ENCODE measurements at places on chromosomes 5 and 9.

DNA sequence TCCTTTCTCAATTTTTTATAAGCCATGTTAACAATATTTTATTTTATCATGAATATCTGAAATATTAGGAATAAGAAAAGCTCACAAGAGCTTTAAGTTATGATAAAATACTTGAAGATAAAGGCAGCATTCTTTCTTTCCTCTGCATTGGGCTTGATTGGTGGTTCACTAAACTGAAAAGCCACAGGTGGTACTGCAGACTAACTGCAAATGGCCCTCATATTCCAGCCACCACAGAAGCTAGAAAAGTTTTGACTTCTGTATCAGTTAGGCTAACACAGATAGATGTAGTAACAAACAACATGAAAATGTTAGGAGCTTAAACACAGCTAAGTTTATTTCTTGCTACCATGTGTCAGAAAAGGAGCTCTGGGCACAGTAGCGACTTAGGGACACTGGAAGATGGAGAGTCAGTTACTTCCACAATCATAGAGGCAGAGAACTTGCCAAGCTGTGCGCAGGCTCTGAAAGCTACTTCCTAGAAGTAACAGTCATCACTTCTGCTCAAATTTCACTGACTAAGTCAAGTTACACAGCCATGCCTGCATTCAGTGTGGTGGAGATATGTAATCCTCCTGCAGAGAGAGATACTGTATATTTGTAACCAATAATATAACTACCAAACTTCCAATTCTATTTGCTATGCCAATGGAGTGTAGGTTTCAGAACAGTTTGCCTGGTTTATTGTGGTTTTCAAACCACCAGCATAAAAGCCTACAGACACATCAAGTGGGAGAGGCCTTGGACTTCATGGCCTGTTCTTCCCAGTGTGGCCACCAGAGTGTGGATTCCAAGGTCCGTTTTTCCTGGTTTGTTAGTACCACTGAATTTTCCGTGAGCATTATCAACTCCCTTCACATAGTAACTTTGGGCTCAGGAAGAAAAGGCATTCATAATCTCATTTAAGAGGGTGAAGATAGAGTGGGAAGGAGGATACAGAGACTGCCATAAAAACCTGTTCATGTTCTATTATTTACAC is 268.3 kb downstream of the PJA2 start:
- H3K36me3 ChIP-seq = no peaks in the 10 kb centered on the region
- no peak overlapping the region for H3K4me3 ChIP-seq
- DNase-seq = peak; percentile 6
- H3K27me3 ChIP-seq = no peaks in the 10 kb centered on the region
- H3K4me1 ChIP-seq = no peaks in the 10 kb centered on the region

DNA sequence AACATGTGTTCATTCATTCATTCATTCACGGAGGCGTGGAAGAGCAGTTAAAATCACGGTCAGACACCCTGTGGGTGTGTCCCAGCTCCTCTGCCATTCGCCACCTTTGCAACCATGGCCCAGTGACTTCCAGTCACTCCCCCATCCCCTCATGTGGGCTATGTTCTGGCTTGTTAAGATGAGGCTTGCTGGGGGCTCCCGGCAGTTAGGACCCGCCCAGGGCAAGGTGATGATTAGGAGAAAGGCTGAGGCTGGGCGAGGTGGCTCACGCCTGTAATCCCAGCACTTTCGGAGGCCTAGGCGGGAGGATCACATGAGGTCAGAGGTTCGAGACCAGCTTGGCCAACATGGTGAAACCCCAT is 24.9 kb upstream of the PTGES start:
- peak; percentile 39 for DNase-seq
- H3K4me3 ChIP-seq = no peak overlapping the region
- H3K27me3 ChIP-seq = no peaks in the 10 kb centered on the region
- H3K4me1 ChIP-seq = peaks cover 14% of the 10 kb centered on the region
- H3K27ac ChIP-seq = no peak overlapping the region

GRCh38 chr5:113044776-113045465 is 68.3 kb downstream of the DCP2 start:
- peaks cover 41% of the 10 kb centered on the region for H3K4me1 ChIP-seq
- H3K4me3 ChIP-seq = no peak overlapping the region
- H3K27ac ChIP-seq = no peak overlapping the region
- no peaks in the 10 kb centered on the region for H3K36me3 ChIP-seq
- DNase-seq = no peak

DNA sequence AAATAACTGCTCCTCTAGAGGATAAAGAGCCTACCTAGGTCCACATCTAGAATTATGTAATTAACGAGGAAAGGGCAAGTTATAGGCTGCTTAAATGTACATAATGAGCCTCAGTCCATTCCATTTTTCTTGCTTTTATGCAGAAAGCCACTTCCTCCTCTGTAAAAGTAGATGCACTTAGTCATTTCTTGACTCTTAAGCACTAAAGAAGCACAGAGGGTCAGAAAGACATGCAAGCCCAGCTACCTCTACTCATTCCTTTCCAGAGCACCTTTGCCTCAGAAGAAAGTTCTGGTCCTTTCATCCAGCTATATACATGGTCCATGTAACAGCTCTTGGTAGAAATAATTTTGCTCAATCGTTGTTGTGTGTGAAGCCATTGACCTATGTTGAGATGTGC is 308.0 kb upstream of the NREP start:
- no peak overlapping the region for H3K4me3 ChIP-seq
- no peak overlapping the region for H3K27ac ChIP-seq
- H3K27me3 ChIP-seq = no peaks in the 10 kb centered on the region
- H3K4me1 ChIP-seq = no peaks in the 10 kb centered on the region
- no peak for DNase-seq
- H3K36me3 ChIP-seq = no peaks in the 10 kb centered on the region

GRCh38 chr9:40927260-40927631 is 201.2 kb downstream of the FOXD4L6 start:
- no peaks in the 10 kb centered on the region for H3K36me3 ChIP-seq
- H3K4me1 ChIP-seq = no peaks in the 10 kb centered on the region
- H3K27me3 ChIP-seq = no peaks in the 10 kb centered on the region
- H3K27ac ChIP-seq = no peak overlapping the region

GRCh38 chr5:72525816-72526215 is 18.6 kb upstream of the ZNF366 start:
- no peak for DNase-seq
- no peaks in the 10 kb centered on the region for H3K4me1 ChIP-seq
- H3K27ac ChIP-seq = no peak overlapping the region
- no peak overlapping the region for H3K4me3 ChIP-seq
- H3K27me3 ChIP-seq = no peaks in the 10 kb centered on the region
- no peaks in the 10 kb centered on the region for H3K36me3 ChIP-seq

DNA sequence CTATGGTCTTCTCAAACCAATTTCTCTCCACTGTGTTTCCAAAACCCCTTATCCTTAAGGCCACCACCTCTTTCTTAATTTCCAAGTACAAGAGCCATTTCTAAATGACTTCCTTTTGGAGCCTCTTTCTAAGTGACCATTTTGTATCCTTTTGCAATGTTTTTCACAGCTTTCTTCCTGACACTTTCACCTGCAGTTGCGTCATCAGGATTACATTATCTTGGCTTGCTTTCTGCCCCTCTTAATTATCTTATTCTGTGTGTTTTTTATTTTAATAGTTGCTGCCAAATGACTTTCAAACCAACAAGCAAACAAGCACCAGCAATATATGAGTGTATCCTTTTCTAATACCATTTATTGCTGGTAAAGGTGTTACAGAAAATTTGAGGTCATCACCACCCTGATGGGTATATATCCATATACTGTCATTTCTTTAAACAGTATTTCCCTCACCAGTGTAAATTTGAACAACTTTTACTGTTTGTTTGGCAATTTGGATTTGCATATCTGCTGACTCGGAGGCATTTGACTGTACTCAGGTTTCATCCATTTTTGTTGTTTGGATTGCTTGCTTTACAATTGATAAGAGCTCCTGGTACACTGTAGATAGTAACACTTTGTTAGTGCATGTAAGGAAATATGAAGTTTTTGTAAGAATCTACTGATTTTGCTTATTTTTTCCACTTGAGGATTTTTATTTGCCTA is 5.4 kb upstream of the ANXA1 start:
- DNase-seq = peak; percentile 55
- no peaks in the 10 kb centered on the region for H3K27me3 ChIP-seq
- H3K4me3 ChIP-seq = no peak overlapping the region
- peak overlapping the region; percentile 69 for H3K27ac ChIP-seq
- H3K36me3 ChIP-seq = no peaks in the 10 kb centered on the region

GRCh38 chr5:4142842-4143241 is 547.2 kb downstream of the IRX1 start:
- H3K4me3 ChIP-seq = no peak overlapping the region
- no peaks in the 10 kb centered on the region for H3K27me3 ChIP-seq
- H3K36me3 ChIP-seq = no peaks in the 10 kb centered on the region

- no peak for DNase-seq
- no peak overlapping the region for H3K4me3 ChIP-seq
Observed at GRCh38 chr5:115708819-115709477, 83.1 kb upstream of the TMED7 start.

GRCh38 chr9:128421482-128421996 is 882 bp downstream of the CERCAM start:
- peak overlapping the region; percentile 94 for H3K4me3 ChIP-seq
- H3K4me1 ChIP-seq = peaks cover 15% of the 10 kb centered on the region
- no peaks in the 10 kb centered on the region for H3K27me3 ChIP-seq
- DNase-seq = no peak

GRCh38 chr9:71638627-71639026 is 129.7 kb downstream of the CEMIP2 start:
- H3K27ac ChIP-seq = peak overlapping the region; percentile 71
- no peaks in the 10 kb centered on the region for H3K36me3 ChIP-seq
- peaks cover 3% of the 10 kb centered on the region for H3K4me1 ChIP-seq
- no peak overlapping the region for H3K4me3 ChIP-seq

DNA sequence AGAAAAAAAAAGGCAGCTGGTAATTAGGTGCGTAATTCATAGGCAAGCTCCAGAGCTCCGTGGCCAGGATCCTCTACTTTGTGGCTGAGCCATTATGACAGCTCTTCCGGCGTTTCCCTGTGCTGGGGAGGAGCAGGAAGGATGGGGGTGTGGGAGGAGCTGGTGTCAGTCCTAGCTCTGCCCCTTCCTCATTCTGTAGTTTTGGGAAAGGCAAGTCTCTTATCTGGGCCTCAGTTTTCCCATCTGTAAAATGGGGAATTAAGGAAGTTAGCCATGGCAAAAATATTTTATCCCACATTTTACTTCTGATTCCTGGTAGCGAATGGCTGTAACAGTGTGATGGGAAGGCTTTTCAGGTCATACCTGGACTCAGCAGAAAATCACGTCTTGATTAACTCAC is 81.1 kb downstream of the SEC61B start:
- H3K4me3 ChIP-seq = no peak overlapping the region
- DNase-seq = no peak
- H3K36me3 ChIP-seq = no peaks in the 10 kb centered on the region
- H3K27me3 ChIP-seq = peaks cover 22% of the 10 kb centered on the region
- H3K4me1 ChIP-seq = peaks cover 14% of the 10 kb centered on the region

- no peak for DNase-seq
- H3K27ac ChIP-seq = no peak overlapping the region
- H3K27me3 ChIP-seq = no peaks in the 10 kb centered on the region
- peaks cover 4% of the 10 kb centered on the region for H3K4me1 ChIP-seq
- H3K4me3 ChIP-seq = no peak overlapping the region
Observed at GRCh38 chr9:101836021-101836420, 97.6 kb upstream of the GRIN3A start.

GRCh38 chr9:83166372-83166771 is 103.4 kb upstream of the RASEF start:
- DNase-seq = no peak
- no peak overlapping the region for H3K4me3 ChIP-seq
- H3K4me1 ChIP-seq = no peaks in the 10 kb centered on the region
- no peaks in the 10 kb centered on the region for H3K36me3 ChIP-seq

- H3K27ac ChIP-seq = no peak overlapping the region
- H3K4me3 ChIP-seq = no peak overlapping the region
- H3K27me3 ChIP-seq = no peaks in the 10 kb centered on the region
- no peaks in the 10 kb centered on the region for H3K36me3 ChIP-seq
Observed at GRCh38 chr5:163912046-163912445, 406.6 kb downstream of the MAT2B start.

GRCh38 chr9:129722913-129723312 is 29.9 kb downstream of the PTGES start:
- no peak for DNase-seq
- H3K36me3 ChIP-seq = no peaks in the 10 kb centered on the region
- H3K27ac ChIP-seq = no peak overlapping the region
- no peak overlapping the region for H3K4me3 ChIP-seq
- peaks cover 2% of the 10 kb centered on the region for H3K27me3 ChIP-seq

GRCh38 chr5:96565582-96566265 is 96.5 kb upstream of the CAST start:
- H3K4me1 ChIP-seq = no peaks in the 10 kb centered on the region
- H3K27me3 ChIP-seq = no peaks in the 10 kb centered on the region
- DNase-seq = no peak
- no peak overlapping the region for H3K27ac ChIP-seq
- H3K4me3 ChIP-seq = no peak overlapping the region
- no peaks in the 10 kb centered on the region for H3K36me3 ChIP-seq

GRCh38 chr5:157598350-157598936 is 22.9 kb upstream of the ADAM19 start:
- H3K36me3 ChIP-seq = no peaks in the 10 kb centered on the region
- no peak overlapping the region for H3K4me3 ChIP-seq
- H3K4me1 ChIP-seq = no peaks in the 10 kb centered on the region
- no peaks in the 10 kb centered on the region for H3K27me3 ChIP-seq

DNA sequence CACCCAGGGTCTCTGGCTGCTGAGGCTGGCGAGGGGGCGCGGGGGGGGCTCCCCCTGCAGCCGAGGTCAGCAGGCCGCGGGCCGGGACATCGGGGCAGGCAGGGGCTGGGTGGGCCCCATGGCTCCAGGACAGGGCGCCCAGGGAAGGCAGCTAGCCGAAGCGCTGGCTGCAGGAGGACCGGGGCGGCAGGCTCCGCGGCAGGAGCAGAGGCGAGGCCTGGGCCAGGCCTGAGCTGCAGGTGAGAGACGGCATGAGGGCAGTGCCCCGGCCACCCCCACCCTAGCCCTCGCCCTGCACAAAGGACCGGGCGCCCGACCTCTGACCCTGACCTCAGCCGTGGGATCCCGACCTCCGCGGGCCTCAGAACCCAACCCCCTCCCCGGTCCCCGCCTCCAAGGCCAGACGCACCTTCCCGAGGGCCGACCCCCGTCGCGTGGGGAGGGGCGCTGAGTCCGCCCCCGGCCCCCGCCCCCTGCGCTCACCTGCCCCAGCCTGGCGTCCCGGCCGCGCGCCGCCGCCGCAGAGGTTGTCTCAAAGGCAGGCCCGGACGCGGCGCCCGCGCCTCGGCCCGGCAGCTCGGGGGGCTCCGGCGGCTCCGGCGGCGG is 431 bp downstream of the RNF208 start:
- H3K4me3 ChIP-seq = peak overlapping the region; percentile 11
- peaks cover 95% of the 10 kb centered on the region for H3K4me1 ChIP-seq
- peak; percentile 23 for DNase-seq
- H3K27ac ChIP-seq = no peak overlapping the region
- H3K27me3 ChIP-seq = no peaks in the 10 kb centered on the region

DNA sequence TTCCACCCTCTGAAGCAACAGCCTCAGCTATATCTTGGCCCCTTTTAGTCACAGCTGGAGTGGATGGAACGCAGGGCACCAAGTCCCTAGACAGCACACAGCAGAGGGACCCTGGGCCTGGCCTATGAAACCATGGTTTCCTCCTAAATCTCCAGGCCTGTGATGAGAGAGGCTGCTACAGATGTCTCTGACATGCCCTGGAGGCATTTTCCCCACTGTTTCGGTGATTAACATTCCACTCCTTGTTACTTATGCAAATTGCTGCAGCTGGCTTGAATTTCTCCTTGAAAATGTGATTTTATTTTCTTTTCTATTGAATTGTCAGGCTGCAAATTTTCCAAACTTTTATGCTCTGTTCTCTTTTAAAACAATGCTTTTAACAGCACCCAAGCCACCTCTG is 384.8 kb downstream of the PRR16 start:
- H3K27ac ChIP-seq = no peak overlapping the region
- no peak overlapping the region for H3K4me3 ChIP-seq
- H3K27me3 ChIP-seq = no peaks in the 10 kb centered on the region
